ENCODE measurements at places on chromosomes 3 and 15.

GRCh38 chr3:168028086-168028485 lies 67.6 kb downstream of the GOLIM4 start:
- no peak for DNase-seq

DNA sequence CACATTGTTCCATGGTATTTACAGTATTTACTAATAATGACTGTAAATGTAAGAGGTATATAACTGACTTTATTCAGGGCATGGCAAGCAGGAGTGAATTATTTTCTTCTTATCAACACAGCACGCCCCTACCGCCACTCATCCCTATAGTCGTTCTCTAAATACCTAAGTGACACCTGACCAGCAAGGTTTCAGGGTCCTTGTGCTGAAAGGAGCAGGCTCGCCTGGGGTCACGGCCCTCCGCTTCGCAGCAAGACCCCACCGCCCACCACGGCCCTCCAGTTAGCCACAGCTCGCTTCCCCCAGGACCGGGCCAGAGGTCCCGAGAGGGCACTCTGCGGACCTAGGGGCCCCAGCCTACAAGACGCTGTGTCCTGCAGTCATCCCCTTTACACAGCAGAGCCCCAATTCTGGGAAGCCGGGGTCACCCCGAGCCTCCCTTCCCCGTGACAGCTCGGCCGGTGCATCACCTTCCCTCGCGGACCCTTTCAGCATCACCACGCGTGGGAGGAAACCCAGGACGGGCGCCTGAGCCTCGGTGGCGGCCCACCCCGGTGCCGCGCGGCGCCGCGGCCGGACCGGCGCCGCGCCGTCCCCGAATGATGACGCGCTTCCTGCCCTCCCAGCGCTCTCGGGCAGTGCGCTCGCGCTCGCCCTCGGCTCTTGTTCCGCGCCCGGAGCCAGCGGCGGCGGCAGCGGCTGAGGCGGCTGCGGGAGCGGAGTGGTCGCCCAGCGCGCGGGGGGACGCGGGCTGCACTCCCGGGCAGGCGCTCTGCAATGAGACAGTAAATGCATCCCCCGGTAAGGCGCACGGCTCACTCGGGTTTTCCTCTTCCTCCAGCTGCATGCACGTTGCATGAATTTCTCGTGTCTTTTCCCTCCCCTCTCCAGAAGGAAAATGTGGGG lies 225.1 kb upstream of the C2CD4B start:
- DNase-seq, result peak; percentile 64

DNA sequence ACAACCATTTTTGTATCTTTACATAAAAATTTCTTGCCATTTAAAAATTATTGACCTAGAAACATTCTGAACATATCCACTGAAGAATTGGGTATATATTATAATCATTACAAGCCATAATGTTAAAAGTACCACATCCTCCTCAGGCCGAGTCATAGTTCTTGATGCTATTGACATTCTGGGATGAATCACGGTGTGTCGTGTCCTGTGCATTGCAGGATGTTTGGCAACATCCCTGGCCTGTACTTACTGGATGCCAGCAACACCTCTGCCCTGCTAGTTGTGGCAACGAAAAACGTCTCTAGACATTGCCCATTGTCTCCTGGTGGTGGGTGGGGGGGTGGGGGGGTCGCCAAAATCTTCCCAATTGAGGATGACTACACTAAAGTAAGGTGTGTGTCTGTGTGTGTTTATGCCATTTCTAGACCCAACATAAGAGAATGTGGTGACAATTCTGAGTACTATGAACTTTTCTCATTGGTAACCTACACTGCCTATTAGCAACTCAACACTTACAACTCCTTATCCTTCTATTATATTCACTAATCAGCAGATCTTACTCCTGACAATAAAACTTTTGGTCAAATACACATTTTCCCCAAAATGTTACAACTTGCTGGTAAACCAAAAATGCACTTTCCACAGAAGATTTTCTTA lies 471.6 kb downstream of the FOXP1 start:
- no peak for DNase-seq

DNA sequence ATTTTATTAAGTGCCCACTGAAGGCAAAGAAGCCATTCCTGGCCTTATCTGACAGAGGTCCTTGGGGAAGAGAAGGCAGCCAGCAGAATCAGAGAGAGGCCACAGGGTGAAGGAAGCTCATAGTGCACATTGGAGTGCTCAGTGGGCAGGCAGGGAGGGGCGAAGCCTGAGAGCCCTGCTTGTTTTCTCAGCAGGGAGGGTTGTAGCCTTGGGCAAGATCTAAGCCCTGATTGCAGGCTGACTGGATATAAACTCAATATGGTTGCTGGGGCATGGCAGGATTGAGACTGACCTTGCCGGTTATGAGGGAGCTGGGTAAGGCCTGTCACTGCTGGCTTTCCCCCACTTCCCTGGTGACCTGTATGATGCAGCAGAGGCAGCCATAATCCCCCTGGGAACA lies 7.5 kb upstream of the IGSF11 start:
- DNase-seq, result no peak

DNA sequence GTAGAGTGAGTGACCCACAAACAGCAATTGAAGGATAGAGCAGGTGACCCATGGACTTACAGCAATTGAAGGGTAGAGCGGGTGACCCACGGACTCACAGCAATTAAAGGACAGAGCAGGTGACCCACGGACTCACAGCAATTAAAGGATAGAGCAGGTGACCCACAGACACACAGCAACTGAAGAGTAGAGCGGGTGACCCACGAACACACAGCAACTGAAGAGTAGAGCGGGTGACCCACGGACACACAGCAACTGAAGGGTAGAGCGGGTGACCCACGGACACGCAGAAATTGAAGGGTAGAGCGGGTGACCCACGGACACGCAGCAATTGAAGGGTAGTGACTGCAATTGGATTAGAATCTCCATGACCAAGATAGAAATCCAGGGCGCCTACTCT lies 9.8 kb upstream of the TNK2 start:
- DNase-seq, result no peak

DNA sequence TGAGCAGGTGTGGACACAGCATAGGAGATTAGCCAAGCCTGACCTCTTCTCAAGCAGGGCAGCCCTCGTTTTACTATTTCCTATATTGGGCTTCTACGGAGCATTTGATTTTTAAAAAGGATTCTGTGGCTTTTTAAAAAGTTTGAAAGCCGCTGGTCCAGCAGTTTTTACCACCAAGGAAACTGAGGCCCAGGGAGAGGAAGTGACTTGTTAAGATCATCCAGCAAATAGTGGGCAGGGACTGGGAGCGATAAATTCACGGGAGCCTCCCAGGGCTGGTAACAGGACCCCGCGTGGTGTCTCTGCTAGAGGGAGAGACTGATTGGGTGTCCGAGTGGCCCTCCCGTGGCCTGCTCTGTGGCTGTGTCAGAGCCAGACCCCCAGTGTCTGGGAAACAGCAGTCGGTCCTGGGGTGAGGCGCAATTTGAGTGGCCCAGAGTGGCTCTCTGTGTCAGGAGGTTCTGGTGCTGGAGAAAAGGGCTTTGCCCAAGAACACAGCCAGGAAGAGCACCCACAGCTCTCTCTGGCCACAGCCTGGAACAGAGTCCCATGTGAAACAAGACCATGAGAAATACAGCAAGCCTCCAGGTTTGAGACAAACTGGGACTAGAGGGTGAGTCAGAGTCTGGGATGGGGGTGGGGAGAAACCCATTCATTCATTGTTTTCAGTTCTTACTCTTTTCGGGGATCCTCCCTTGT lies 4.2 kb downstream of the FURIN start:
- peak; percentile 73 for DNase-seq

DNA sequence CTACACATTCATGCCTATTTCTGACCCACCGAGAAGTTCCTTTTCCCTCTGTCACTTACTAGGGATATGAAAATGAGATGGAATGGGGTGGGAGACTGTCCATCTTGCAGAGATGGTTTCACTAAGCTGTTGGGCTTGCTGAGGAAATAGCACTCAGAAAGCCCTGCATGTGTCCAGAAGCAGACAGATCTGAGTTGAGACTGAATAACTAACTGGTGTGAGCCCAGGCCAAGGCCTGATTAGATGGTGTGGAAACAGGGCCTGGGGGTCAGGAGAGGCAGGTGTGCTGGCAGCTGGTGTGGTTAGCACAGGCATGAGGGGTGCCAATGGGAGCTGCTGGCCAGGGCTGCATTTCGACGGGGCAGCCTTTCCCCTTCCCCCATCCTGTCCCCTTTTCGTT lies 72.1 kb downstream of the CLSTN2 start:
- no peak for DNase-seq

GRCh38 chr3:15092686-15093085 lies 6.3 kb downstream of the RBSN start:
- no peak for DNase-seq

DNA sequence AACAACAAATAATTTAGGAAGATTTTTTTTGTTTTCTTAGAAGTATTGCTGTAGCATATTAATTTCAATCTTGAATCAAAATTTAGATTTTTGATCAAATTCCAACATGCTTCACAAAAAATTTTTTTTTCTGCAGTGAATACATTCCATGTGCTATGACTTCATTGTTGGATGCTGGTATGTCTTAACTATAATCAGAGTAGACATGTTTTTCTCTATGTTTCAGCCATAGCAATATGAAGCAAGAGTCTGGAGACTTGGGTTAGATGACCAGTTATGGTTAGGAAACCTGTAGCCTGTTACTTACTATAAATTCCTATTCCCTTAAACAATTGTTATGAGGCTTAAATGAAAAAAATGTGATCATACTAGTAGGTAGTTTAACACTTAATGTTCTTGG lies 176.1 kb upstream of the CHL1 start:
- DNase-seq, result no peak

DNA sequence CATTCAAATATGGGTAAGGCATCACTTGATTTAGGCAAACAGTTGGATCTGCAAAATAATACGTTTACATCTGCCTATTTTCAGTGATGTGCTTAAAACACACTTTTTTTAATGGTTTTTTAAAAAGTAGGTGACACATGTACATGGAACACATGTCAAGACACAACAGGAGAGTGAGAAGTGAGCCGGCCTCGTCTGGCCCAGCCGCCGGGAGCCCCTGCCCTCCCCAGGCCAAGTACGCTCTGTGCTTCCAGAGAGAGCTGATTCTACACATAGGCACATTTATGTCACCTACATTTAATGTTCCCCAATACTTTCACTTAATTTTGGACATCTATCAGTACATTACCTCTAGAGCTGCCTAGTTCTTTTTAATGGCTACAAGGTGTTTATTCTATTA lies 3.8 kb downstream of the TM2D3 start:
- DNase-seq, result no peak

Measured in activated naive CD4-positive, alpha-beta T cell treated with Interleukin-2 at 50 U/mL for 16 hours (primary cell).